ENCODE measurements at places on chromosomes 16 and 17.

- no peak for DNase-seq
These were observed 5.5 kb upstream of the NKD1 start for GRCh38 chr16:50542703-50543102.

DNA sequence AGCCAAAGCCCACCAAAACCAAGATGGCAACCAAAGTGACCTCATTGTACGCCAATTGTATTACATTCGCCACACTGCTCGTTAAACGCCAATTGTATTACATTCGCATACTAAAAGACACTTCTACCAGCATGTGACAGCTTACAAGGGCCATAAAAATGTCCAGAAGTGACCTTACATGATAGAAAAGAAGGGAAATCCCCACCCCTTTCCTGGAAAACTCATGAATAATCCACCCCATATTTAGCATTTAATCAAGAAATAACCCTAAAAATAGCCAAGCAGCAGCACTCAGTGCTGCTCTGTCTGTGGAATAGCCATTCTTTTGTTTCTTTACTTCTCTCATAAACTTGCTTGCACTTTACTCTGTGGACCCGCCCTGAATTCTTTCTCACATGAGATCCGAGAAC, 25.7 kb downstream of the PSMD7 start:
- no peak for DNase-seq

DNA sequence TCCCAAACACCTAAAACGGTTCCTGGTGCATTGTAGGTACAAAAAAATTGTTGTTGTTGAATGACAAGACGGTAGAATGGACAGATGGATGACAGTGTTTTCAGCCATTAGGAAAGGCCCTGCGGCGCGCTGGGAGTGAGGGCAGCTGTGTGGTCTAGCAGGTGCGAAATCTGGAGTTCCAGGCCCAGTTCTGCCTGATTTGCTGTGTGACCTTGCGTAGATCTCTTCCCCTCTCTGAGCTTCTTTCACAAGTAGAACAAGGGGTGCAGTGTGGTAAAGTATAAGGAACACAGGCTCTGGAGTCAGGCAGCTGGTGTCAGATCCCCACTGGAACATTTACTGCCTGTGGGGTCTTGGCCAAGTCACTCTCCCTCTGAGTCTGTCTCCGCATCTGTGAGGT, 25.3 kb downstream of the SPNS2 start:
- no peak for DNase-seq

DNA sequence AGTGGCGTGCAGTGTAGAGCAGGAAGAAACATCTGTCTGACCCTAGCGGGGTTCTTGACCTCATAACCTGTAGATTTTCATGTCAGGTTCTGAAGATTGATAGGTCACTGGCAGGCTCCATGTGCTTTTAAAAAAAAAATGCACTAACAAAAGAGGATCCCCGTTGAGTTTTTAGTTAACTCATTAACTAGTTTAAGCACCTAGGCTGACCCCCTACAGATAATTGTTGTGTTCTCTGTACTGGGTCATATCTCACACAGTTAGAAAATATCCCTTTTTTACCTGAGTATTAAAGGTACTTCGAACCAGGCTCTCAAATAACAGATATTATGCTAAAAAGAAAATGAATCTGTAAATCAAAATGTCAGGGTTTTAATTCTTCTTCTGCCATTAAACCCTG, 676.6 kb downstream of the CDH11 start:
- DNase-seq, result no peak

DNA sequence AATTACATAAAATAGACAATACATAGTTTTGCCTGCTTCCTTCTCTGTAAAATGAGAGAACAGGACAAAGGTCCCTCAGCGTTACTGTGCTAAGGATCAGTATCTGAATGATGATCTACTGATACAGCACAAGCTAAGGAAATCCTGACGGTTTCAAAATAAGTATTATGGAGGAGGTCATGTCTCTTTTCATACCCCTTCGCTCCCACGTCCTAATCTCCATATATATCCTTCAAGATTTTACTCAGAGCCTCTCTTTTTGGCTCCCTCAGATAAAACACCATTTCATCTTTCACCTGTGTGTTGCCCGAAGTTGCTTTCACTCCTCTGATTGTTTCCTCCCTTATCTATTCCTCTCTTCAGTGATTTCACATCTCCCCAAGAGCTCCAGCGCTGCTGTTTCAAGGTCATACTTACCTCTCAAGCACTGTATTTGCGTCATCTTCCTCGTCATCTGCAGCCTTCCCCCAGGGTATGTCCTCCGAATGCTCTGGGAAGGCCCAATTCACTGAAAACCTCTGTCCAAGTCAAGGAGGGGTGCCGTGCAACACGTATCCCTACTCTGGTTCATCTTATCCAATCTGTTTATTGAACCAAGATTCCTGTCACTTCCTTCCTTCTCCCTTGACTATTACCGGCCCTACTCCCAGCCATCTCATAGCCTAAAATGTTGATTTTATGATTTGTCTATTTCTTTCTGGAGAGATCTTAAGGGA, 1.2 kb upstream of the BLTP2 start:
- peak; percentile 13 for DNase-seq

- no peak for DNase-seq
These were observed 27.8 kb upstream of the GHDC start for GRCh38 chr17:42221886-42222745.

DNA sequence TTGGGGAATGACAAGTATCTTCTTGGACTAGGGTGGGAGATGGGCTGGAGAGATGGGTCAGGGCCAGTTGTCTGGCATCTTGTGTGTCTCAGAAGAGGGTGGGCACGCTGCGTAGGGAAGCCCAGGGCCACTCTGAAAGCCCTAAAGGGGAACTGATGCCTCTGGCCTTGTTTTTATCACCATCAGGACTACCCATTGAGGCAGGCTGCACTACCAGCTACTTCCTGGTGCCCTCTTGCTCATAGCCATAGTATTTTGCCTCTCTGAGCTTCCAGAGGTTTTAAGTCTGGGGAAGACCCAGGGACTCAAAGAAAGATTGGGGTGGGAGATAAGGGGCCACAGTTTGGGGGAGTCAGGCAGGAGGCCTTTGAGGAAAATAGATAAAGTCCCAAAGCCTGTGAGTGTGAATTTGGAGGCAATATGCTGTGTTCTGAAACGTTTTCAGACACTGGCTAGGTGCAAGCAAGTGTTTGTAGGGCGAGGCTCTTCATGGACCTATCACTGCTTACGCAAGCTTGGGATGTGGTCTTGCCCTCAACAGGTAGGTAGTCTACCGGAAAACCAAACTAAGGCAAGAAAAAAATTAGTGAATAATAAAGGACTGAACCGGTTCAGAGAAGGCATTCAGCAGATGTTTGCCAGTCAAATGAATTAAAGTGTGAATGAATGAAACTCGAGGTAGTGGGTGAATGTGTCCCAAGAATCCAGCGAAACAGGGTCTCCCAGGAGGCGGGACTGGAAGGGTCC, 688 bp upstream of the ITGB3 start:
- no peak for DNase-seq

GRCh38 chr16:46900455-46901235, 16.5 kb downstream of the GPT2 start:
- DNase-seq, result no peak

GRCh38 chr16:4140652-4141051, 24.4 kb upstream of the ADCY9 start:
- DNase-seq, result no peak

GRCh38 chr16:87620201-87620495, 17.8 kb downstream of the JPH3 start:
- no peak for DNase-seq

DNA sequence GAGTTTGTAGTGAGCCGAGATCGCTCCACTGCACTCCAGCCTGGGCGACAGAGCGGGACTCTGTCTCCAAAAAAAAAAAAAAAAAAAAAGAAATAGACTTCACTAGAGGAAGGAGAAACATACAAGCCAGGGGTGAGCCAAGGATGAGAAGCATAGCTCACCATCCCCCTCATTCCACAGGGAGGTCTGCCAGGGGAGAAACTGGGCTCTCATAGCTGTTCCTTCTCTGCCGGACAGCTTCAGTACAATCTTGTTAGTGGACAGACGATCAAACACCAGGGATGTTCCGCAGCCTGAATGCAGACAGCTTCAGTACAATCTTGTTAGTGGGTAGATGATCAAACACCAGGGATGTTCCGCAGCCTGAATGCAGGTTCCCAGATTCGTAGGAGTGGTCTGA, 509.6 kb downstream of the CDH13 start:
- DNase-seq, result no peak

DNA sequence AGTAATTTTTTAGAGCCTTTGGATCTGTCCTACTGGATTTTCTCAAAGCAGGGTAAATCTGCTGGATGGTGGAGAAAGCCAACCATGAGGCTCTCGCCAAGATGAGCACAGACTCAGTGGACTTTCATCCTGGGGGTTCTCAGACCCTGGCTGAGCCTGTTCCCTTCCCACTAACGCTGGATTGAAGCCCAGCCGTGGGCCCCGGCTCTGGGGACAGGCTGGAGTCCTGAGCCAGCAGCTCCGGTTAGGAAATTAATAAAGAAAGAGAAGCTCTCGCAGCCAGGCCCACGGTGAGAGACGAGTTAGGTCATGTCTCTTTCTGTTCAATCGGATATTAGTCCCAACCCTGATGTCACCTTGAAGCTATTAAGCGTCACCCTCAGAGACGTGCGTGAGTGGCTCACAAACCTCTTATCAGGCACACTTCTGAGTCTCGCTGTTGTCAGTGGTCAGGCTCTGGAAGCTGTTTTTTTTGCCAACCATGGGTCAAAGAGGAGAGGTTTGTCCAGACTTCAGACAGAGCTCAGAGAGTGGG, 27.1 kb downstream of the MEOX1 start:
- no peak for DNase-seq

DNA sequence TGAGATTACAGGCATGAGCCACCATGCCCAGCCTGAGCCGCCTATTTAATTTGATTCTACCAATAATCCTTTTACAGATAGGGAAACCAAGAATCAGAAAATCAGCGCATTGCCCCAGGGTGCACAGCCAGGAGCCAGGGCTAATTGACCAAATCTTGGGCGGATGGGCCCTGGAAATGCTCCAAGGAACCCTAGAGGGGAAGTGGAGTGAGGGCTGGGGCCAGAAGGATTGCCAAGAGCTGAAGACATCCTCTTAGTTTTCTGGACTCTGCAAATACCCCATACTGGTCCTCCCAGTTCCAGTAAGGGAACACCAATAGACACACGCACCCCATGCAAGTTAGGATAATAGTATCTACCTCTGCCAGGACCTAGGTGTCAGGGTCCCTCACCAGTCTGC, 3.8 kb downstream of the FHOD1 start:
- no peak for DNase-seq

DNA sequence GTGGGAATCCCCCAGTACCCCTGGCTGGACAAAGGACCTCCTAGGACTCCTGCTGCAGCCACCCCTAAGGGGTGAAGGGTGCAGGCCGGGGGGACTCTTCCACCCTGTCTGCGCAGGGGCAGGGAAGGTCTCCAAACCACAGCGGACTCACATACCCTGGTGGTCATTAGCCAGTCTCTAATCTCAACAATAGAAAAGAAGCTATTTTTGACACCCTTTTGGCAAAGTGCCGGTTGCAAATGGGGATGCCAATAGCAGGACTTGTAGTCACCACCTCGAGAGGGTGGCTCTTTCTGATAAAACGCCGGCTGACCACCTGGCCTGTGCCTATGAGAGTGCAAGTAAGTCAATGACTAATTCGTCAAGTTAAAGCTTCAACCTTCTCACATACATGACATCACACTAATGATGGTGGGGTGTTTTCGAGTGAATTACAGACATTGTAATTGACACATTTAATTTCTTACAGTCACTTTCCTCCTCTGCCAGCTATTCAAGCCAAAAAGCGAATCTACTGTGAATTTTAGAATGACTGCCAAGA, 23.1 kb upstream of the DNAH17 start:
- no peak for DNase-seq

DNA sequence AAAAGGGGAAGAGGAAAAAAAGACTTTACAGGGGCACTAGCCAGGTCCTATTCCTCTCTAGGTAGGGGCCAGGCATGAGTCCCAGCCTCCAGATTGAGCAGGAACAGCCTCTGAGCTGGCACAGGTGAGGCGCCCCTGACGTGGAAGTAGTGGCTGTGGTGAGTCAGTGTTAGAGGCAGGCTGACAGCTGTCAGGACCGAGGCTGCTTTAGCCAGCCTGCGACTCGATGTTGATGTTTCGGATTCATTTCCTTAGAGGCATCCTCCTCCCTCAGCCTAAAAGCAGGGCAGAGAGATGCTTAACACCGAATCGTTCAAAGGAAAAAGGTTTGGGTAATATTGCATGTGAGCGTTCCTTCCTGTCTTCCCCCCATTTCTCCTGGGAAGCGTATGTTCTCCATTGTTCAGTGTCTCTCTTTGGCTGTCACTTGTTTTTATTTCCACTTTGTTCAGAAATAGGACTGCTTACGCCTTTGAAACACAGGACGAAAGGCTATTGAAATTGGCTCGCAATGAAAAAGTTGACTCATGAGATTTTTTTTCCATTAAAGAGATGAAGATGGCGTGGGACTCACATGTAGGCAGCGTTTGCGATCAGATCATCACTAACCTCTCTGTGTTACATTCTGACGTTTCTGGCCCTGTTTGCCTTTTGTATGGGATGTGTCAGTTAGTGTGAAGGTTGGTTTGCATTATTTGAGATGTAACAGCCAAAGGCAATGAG, 1.3 kb downstream of the KIAA0513 start:
- DNase-seq, result peak; percentile 20

DNA sequence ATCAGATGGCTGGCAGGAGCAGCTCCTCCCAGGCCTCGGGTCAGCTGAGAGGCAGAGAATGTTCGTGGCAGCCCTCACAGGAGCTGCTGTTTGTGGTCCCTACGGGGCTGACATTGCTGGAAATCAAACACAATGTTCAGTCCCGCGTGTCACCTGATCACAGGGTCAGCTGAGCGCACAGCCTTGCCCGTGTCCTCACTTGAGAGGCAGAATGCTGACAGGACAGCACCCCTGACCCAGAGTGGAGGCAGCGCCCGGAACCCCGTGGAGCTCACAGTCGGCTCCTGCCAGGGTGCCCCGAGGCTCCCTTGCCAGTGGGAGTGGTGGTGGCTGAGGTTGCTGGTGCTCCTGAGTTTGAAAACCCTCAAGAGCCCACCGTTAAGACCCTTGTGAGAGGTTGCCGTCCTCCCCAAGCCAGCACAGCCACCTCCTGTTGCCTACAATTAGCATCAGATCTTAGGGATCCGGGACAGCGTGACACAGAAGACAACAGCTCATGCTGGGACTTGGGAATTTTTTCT, 3.6 kb upstream of the CHMP6 start:
- DNase-seq, result peak; percentile 5

DNA sequence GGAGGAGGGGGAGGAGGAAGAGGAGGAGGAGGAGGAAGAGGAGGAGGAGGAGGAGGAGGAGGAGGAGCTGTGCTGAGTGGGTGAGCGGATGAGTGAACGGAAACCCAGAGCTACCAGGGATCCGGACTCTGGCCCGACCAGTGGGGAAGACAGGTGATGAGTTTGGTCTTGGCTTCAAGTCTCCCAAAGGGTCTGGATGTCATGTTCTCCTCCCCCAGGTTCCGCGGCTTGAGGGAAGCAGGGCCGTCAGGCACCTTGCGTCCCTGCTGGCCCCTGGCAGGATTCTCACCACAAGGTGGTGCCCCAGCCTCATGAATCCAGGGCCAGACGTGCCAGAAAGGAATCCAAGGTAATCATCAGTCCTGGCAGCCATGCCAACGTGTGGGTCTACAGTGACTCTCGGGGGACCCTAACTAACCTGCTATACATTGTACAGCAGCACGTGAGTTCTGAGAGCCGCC, 13.5 kb upstream of the ABAT start:
- DNase-seq, result peak; percentile 47
